ENCODE measurements at places on chromosomes 16 and 17.

GRCh38 chr17:4540224-4540651 is 14.9 kb downstream of the MYBBP1A start:
- DNase-seq = no peak

DNA sequence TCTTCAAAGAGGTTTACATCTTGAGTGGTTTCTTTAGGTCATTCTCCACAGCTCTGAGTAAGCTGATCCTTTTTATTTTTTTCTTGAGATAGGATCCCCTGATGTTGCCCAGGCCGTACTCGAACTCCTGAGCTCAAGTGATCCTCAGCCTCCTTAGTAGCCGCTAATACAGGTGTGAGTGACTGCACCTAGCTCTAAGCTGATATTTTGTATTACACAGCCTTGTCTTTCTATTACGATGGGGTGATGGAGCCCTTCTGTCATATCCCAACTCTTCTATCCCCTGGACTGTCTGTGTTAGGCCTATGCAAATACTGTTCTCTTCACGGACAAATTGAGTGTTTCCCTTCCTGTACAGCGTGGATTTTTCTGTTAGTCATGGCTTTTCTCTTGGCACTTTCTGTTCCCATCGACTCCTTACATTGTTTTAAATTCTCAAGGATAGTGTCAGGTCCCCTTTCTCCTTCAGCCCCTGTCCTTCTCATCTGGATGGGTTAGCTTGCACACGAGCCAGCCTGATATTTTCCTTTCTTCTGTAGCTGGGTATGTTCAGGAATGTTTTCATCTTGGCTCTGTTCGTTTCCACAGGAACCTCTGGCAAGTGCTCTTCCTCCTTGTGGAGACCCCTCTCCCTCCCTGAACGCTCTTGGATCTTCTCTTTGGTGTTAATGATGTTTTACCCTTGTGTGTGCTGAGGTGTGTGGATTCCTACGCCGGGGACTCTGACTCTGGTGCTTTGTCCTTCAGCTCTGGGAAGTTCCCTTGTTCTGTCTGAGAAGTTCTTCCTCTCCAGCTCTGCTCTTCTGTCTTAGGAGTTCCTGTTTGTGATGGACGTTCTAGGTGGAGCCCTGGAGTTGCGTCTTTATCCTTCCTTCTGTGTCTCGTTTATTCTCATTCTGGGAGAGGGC is 2.3 kb downstream of the BANP start:
- no peak for DNase-seq

DNA sequence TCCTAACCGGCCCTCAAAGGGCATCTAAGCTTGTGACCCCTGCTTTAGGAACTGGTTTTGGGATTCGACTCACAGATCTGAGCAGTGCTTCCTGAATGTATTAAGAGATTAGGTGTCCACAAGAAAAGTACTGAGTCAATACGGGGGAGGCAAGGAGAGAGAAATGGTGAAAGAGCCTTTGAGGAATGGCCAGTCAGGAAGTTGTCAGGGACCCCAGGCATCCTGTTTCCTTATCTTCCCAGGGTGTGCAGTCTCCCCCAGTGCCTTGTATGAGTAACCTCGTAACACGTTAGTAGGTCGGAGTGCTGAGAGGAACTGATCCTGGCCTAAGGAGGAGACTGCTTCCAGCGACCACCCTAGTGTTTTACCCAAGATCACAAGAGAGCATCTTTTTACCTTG is 16.4 kb upstream of the TMED6 start:
- no peak for DNase-seq

- no peak for DNase-seq
These were observed 262.8 kb downstream of the ZFHX3 start for GRCh38 chr16:72785171-72785570.

DNA sequence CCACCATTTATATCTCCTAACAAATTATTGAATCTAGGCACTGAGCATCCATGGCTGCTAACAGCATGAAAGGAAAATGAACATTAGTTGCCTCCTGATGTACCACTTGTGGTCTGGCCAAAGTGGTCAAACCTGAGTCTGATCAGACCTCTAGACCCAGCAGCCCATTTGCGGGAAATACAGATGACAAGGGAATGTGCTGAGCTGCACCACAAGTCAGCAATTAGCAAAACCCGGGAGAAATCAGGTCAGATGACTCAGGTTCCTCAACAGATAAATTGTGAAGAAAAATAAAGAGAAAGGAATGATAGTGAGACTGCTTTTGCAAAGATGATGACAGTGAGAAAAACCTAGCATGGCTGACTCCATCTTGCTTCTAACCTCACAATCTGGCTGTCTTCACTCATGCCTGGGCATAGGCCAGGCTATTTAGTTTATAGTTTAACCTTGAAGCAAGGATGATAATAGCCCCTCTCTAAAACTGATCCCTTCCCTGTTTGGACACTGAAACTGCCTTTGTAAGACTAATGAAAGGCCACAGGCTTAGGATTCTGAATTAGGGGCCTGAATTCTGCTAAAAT is 142.7 kb upstream of the ASIC2 start:
- DNase-seq = no peak

DNA sequence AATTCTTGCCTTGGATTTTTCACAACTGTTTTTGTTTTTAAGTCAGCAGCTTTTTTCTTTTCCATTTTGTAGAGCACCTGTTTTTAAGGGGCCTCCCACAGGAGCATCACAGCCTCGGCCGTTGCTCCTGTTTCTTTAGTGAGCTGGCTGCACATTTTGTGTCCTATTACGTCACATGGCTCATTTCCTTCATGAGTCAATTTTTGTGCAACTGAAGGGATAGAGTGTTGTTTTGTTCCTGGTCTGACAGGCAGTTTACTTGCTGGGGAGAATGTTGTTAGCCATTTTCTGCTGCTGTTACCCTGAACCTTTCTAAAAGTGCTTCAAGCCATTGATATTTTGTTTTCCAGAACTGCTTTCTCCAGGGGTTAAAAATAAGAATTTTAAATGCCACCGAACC is 45.0 kb upstream of the CRISPLD2 start:
- no peak for DNase-seq

DNA sequence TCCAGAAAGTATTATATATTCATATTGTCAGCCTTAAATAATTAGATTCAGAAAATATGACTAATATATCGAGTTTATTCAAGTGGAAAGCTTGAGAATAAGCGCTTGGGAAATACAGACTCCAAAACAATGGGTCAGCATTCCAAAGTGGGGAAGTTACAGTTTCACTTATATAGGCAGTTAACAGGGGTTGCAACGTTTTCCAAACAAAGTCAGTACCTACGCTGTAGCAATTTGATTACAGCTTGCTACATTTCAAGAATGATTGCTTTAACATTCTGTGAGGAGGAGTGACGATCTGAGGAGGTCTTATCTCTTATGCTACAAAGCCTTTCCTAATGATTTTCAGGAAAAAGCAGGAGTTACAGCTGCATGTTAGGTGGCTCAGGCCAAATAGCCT is 34.2 kb upstream of the HS3ST3A1 start:
- DNase-seq = no peak

DNA sequence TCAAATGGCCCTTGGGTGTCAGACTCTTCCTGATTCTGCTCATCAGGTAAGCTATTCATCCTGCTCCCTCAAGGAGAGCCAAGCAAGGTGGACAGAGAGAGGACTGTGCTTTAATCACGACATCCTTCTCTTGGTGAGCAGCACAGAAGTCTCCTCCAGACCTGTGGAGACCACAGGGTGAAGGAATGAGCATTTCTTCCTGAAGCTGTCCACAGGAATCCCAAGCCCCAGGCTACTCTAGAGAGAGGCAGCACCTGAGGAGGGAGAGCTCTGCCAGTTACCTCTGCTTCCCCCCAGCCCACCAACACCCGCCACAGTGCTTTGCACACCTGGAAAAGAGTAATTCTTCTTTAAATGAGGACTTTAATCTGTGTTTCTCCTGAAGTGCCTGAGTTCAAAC is 100.0 kb downstream of the PARN start:
- DNase-seq = no peak

All from CD4-positive, alpha-beta T cell treated with Interleukin-10 for 1 hour (primary cell).